ENCODE measurements at places on chromosomes 12 and 14.
A peak's percentile ranks its signal among the peaks of the same experiment; 100 is the strongest.

- DNase-seq = no peak
Measured at GRCh38 chr12:53222170-53222721, 9.8 kb downstream of the RARG start.

DNA sequence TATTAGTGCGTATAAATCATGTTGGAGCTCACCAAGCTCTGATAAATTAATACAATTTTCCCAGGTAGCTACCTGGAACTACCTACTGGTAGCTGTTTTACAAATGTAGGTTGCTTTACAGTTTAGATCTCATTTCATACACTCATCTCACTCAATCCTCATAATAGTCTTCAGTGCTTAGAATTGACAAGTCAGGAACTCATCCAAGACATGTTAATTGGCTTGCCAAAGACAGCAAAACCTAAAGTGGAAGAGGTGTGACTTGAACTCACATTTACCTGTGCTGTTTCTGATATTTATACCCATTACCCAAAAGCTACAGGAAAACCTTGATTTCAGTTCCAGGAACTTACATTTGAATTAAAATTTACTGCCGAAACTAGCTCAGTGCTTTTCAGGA lies 296.7 kb downstream of the DIO2 start:
- DNase-seq = no peak

DNA sequence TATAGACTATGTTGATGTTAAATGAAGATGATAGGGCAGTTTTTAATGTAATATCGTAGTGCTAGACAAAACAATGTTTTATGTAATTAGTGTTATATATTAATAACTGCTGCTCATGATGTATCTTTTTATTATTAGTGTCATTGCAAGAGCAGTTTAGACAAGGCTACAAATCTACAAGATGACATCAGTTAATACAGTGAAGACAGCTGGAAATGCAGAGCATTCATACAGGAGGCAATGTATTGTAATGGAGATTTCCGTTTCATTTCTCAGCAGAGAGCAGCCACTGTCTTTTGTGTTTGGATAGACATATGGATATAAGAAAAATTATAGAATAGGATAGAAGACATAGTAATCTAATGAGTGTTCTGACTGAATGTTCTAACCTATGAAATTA lies 178.0 kb downstream of the FOXG1 start:
- no peak for DNase-seq

GRCh38 chr14:92637228-92637627 lies 111.2 kb downstream of the LGMN start:
- DNase-seq = no peak

DNA sequence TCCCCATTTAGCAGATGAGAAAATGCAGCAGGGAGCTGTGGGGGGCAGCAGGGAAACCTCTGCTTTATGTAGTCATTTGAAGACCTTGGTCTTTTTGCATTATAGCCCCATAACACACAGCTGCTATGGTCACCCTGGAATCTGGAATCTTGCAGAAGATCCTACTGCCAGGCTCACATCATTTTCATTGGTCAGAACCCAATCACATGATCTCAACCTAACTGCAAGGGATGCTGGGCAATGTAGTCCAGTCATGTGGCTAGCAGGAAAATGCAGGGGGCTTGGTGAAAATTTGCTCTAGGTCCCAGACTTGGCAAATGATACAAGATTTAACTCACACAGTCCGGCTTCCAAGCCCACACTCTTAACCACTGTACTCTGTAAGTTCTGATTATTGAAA lies 1028.7 kb downstream of the AACS start:
- no peak for DNase-seq

DNA sequence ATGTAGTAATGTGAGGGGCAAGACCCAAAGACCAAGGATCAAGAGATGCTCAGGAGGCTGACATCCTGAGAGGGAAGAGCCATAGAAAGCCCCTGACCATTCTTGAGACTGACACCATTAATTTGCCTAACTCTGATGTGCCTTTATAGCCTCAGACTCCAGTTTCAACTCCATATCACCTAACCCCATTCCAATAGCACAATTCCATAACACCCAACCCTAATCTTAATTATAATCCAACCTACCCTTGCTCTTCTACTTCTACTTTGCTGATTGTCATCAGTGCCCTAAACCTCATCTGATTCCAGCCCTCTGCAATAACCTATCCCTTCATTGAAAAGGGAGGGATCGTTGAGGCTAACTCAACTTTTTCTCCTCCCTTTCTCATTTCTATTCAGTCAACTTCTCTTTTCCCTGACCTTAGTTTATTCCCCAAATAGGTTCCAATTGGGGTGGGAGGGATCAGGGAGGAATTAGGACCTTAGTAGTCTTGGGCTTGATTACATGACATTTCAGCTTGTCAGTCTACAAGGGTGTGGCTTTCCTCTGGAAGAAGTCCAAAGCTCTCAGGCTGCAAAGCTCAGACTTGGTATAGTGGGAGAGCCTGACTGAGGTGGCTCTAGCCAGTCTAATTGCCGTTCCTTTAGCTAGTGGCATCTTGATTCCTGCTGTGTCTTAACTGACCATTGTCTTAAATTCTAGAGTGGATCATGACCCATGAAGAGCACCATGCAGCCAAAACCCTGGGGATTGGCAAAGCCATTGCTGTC lies 3.1 kb downstream of the PFKM start:
- DNase-seq = no peak

- DNase-seq = no peak
Measured at GRCh38 chr12:26704684-26705460, 128.1 kb downstream of the ITPR2 start.

GRCh38 chr14:60515511-60516289 lies 6.8 kb downstream of the SIX6 start:
- no peak for DNase-seq

- DNase-seq = no peak
Measured at GRCh38 chr14:104855532-104856090, 9.5 kb upstream of the CEP170B start.

GRCh38 chr14:30808576-30808975 lies 65.8 kb upstream of the COCH start:
- no peak for DNase-seq

DNA sequence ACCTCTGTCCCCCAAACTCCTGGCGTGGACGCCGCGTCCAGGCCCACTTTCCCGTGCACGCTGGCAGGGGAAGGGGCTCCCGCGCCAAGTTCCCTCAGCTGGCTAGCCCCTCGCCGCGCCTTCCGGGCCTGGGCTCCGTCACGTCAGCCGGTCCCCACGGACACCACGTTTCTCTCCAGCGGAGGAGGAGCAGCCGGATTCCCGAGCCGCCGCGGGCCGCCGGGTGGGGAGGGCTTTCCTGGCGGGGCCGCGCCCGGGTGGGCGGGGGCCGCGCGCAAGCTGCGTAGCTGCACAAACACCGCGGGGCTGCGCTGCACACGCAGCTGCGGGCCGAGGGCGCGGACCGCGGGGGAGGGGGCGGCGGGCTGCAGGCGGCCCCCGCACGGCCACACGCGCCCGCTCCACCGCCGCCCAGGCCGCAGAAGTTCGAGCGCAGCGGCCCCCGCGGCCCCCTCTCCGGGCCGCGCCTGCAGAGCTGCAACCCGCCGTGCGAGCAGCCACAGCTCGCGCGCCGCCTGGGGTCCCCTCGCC lies 45.1 kb upstream of the PNMA1 start:
- DNase-seq = peak; percentile 40

GRCh38 chr12:44876544-44877410 lies 662 bp upstream of the NELL2 start:
- no peak for DNase-seq

- no peak for DNase-seq
Measured at GRCh38 chr14:78519863-78520262, 349.7 kb downstream of the NRXN3 start.

GRCh38 chr12:49627752-49628360 lies 4.5 kb downstream of the PRPF40B start:
- DNase-seq = no peak

- no peak for DNase-seq
Measured at GRCh38 chr12:45613296-45613695, 116.2 kb upstream of the ARID2 start.

DNA sequence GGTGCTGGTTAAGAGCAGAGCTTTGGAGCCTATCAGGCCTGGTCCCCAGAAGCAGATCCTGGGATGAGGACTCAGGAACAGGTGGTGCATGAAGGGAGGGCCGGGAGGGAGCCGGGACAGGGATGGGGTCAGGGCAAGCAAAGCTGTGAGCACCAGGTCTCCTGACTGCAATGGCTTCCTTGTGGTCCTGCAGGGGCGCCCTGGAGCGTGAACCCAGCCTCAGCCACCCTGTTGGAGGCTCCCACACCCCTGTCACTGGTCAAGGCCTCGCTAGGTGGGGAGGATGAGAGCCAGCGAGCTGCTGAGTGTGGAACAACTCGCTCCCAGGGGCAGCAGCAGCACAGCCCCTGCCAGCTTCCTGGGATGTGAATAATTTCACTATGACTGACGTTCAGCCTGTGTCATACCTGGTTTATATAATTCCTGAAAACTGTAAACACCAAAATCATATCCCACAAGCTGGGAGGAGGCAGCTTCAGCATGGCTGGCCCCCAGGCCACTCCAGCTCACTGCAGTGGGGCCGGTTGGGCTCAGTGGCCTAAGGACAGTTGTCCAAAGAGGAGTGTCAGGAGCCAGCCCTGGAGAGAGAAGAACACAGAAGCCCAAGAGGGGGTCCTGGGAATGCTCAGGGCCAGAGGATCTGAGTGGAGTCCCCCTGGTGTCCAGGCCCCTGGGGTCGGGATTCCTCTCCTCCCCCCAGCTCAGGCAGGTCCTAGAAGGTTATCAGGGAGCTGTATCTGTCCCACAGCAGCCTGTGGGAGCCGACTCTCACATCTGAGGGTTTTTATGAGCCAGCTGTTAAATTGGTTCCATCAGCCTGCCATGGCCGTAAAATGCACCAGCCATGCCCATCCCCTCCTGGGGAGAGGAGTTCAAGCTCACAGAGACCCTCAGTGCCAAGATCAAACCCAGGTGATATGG lies 272.9 kb downstream of the ADGRD1 start:
- DNase-seq = no peak

DNA sequence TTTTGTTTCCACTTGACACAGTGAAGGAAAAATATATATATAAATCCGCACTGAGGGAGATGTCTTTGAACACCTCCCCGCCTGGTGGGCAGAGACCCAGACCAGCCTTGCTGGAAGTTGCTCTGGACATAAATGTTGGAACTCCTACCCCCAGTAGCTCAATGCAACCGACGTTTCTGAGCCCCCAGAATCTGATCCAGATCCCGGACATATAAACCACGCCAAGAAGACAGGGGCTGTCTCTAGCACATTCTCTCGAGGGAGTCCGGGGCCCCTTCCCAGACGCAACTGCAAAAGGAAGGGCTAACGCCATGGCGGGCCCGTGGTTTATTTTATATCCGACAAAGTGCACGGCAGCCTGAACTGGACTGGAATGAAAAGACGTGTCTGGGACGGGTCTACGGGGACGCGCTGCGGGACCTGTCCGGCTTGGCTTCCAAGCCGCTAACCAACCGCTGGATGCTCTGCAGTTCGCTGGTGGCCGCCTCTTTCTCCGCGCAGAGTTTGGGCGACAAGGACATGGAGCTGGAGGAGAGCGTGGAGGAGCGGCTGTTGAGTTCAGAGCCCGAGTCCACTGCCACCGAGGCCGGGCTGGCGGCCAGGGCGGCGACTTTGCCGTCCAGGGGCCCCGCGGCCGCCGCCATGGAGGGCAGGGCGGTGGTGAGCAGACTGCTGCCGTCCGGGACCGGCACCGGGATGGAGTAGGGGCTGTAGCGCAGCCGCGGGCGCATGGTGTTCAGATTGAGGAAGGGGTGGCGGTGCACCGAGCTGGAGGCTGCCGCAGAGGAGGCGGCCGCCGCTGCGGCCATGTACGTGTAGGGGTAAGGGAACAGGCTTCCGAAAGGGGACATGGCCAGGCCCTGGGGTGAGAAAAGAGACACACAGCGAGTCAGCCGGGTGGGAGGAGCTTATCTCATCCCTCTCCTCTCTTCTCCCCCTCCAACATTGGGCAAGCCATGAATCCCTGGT lies 12.2 kb downstream of the TBX3 start:
- no peak for DNase-seq

DNA sequence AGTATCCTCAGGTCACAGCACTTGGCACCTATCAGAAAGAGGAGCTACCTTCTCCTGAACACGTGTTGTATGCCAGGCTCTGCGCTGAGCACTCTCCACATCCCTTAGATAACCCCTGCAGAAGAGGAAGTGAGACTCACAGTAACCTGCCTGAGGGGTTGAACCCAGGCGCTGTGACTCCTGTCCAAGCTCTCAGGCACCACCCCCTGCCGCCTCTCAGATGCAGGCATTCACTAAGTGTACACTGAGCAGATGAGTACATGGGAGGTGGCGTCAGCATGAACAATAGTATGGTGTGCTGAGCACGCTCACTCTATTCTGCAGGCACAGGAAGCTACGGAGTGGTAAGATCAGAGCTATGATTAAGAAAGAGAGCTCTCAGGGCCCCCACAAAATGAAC lies 21.0 kb upstream of the RIC8B start:
- no peak for DNase-seq

DNA sequence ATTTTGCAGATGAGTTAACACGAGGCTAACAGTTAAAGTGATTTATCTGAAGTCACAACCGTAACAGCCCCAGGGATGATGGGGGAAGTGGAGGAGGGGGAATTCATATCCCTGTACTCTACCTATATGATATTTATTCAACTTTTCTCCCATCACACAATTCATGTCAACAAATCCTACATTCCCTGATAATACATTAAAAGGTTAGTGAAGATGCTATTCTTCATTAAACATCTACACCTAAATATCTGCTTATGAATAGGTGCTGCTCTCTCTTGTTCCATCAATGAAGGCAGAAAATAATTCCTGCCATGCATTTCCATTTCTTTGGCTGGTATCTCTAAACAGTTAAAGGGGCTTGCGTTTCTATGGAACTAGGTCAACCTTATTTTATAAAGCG lies 6.8 kb downstream of the YBX3 start:
- no peak for DNase-seq

- DNase-seq = no peak
Measured at GRCh38 chr12:124296295-124296915, 1.5 kb downstream of the RFLNA start.

DNA sequence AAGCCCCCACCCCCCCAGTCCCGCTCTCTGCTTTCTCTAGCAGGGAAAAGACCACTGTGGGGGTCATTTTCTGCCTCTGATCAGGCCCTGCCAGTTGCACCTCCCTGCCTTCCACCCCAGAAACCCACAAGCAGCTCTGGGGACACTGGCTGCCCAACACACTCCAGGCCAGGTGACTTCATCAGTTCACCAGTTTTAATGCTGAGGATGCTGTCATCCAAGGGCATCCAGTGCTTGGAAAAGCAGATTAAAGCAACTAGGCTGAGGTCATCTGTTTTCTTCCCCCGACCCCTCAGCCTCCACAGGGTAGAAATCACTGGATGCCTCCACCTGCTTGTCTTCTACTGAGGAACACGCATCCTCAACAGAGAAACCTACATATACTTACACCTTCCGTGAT lies 282.4 kb downstream of the DPF3 start:
- DNase-seq = no peak

DNA sequence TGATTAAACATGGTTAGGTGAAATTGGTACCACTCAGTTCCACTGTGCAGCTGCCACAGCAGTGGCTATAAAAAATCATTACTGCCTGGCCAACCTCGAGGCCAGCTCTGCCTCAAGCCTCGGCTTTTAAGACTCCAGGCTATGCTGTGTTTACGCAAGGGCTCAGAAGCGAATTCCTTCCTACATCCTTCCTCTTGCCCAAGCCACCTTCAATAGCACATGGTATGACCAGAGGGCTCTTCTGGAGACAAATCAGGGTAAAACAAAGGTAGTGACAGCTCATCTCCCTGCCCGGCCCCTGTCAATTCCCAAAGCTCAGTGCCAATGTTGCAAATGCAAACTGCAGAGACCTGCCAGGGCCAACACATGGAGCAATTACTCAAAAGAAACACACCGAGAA lies 31.9 kb downstream of the NUAK1 start:
- DNase-seq = no peak

GRCh38 chr12:3568695-3569094 lies 77.7 kb downstream of the PRMT8 start:
- DNase-seq = no peak

GRCh38 chr12:47212701-47213039 lies 132.9 kb upstream of the AMIGO2 start:
- no peak for DNase-seq

All from cortex of kidney (tissue), 1 donor.